ENCODE measurements at places on chromosomes 11 and 22.

DNA sequence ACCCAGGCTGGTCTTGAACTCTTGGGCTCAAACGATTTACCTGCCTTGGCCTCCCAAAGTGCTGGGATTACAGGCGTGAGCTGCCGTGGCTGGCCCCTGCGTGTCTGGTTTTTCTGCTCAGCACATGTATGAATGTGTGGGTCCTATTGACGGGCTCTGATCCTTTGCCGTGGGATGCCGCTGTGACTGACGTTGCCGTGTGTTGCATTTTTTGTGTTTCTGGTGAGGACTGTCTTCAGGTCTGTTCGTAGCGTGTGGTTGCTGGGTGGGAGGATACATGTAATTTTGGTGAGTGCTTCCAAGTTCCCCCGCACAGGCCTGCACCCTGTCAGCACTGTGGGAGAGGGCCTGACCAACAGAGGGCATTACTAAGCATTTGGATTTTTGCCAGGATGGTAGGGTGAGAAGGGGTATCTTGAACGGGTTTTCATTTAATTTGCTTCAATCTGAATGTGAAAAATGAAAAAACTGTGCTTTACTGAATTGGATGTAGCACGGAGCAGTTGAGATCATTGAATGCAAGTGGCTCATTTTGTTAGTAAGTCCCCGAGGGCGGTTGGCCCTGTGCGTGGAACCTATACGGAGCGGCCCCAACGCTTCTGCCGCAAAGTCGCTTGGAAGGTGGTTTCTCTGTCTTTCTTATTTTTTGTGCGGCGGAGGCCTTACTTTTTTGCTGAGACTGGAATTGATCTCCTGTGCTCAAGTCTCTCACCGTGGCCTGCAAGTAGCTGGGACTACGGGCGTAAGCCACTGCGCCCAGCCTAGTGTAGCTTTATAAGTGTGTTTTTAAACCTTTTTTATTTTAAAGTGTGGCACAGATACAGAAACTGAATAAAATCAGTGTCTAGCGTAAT, 8.2 kb downstream of the ZBED4 start:
- DNase-seq: no peak

- no peak for DNase-seq
Measured at GRCh38 chr11:101321222-101321621, 191.6 kb upstream of the PGR start.

DNA sequence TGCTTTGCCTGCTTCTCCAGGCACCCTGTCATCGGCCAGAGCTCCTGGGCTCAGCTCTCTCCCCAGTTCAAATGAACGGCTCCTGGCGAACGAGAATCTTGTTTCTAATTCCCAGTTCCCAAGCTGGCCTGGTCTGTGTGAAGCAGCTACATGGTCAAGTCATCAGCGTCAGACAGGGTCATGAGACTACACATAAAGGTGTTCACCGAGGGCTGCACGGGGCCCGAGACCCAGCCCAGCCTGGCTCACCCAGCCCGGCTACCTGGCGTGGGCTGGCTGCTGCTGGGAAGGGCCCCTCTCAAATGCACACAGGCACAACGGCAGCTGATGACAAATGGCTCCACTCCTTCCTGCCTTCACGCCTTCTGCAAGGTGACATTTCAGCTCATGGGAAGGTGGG, 14.6 kb upstream of the CELSR1 start:
- DNase-seq: no peak

DNA sequence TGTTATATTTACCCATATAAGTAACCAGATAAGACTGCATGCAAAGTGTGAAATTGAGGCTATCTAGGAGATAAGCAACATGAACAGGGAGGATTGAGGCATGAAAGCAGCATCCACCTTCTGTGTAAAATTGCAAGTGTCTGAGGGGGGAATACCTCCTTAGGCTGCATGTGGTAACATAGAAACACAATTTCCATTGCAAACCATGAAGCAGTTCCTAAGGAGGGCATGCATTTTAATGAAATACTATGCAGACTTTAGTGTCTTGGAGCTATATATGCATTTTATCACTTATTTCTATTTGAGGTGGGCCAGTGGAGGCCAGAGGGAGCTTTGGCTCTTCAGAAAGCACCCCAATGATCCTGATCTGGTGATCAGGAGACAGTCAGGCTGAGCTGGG, 160.2 kb downstream of the C11orf91 start:
- DNase-seq: no peak

- peak; percentile 63 for DNase-seq
Measured at GRCh38 chr11:64918017-64918416, 1.0 kb upstream of the ATG2A start.

DNA sequence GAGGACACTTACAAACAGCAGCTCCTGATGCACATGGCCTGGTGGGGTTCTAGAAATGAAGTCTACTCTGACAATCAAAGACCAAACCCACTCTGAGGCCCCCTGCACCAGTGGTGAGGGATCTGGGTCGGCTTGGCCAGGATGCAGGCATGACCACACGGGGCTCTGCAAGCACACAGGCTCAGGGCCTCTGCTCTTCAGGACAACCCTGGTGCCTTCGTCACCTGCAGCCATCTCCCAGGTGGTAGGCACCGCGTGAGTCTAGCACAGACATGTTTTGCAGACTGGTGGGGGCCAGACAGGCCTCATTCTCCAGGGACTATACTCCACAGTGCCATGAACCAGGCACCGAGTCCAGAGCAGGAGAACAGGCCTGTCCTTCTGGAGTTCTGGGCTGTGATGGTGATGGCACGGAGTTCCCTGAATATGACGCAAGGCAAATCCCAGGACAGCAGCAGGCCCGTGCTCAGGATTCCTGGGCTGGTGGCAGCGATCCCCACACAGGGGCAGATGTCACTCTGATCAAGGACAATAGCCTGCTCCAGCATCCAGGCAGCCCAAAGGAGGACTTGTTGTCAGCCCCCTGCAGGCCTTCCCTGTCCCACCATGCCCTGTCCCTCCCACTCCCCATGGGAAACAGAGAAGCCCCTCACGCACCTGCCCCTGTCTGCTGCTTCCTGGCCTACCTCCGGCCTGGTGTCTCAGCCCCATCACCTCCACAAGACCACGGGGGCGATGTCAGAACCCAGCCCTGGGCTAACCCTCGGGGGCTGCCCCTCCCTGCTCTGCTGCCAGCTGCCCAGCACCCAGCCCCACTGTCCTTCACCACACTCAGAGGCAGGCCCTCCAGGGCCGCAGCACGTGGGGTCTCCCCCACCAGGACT, 36.1 kb downstream of the GNB1L start:
- DNase-seq: no peak

GRCh38 chr22:33962409-33962808, 42.1 kb upstream of the LARGE1 start:
- no peak for DNase-seq

DNA sequence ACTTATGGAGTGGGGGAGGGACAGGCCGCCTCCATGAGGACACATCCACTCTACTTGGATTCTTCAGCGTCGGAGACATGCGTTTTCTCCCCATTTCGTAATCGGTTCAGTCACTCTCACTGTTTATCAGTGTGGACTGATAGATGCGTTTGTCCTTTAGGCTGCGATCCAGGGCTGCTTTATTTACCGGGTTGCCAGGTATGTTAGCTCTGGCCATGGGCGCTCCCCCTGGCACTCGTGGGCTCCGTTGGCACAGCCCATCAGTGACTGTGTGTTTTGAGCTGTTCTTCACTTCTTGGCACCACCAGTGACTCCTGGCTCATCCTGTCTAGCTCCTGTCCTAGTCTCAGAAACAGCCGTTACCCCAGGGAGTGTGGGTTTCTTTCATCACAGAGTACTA, 1203.3 kb downstream of the BRD1 start:
- no peak for DNase-seq

DNA sequence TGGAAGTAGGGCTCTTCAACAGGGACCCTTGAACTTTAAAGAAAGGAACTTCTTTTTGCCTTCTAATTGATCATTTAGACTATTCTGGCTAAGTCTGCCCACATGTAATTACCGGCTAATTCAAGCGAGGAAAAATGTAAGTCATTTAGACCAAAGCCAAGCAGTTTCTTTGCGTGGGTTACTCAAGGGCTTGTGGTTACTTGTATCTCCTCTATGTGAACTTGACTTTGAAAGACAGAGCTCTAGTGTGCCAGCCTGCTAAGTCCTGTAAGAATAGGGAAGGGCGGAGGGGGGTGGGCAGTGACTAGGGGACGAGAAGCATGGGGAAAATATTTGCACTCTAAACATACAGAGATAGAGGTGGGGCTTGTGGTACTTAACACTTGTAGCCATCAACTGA, 145.2 kb upstream of the TEAD1 start:
- DNase-seq: no peak

DNA sequence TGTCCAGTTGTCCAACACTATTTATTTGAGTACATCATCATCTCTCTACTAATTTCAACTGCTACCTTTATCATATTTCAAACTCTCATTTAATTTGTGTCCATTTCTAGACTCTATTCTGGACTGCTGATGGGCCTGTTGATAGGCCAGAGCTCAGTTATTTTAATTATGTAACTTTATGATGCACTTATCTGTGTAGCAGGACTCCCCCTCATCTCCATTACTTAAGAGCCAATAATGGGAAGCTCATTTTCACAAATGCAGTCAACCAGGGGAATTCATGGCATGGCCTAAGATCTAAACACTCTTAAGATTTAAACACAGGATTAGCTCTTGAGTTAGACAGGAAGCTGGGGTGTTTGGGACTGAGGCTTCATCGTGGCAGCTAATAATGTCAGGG, 21.4 kb downstream of the KCNQ1OT1 start:
- DNase-seq: no peak

GRCh38 chr22:17942721-17943120, 81.6 kb downstream of the MICAL3 start:
- no peak for DNase-seq

DNA sequence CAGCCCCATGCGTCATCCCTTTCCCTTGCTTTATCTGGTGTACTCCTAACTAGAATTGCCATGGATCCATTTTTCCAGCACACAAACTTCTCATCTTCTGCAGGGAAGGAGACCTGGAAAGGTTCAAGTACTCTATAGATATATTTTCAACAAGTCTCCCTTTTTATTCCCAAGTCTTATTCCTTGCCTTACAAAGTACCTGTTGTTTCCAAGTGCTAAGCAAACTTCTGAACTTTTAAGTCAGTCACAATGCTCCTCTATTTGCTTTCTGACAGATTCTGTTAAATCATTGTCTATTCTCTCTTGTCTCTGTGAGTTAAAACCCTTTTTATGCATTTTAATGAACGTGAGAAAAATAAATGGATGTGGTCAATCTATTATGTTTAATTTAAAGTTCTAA, 20.4 kb downstream of the CCDC73 start:
- DNase-seq: no peak

Data from MV-4-11 (cell line).